ENCODE measurements at places on chromosomes 11 and 22. TPM values are rescaled to one million over a fixed set of nuclear protein-coding genes. Genes with fewer than 3 reads are reported as not detected.
A peak's percentile ranks its signal among the peaks of the same experiment; 100 is the strongest.

SYNGR1 gene
- 19.7 TPM for total RNA-seq

PRR33 gene
- total RNA-seq: not detected

CTSW gene
- 0.18 TPM for total RNA-seq

- DNase-seq: no peak
Measured at GRCh38 chr11:16921019-16921418, 93.2 kb downstream of the PLEKHA7 start.

GRCh38 chr11:116641561-116642045 lies 131.2 kb downstream of the BUD13 start:
- no peak for DNase-seq

- no peak for DNase-seq
Measured at GRCh38 chr11:16158426-16158994, 197.8 kb downstream of the SOX6 start.

- DNase-seq: no peak
Measured at GRCh38 chr11:114764563-114764962, 86.2 kb downstream of the NXPE2 start.

GRCh38 chr22:49535527-49536125 lies 292.0 kb downstream of the BRD1 start:
- DNase-seq: no peak

DNA sequence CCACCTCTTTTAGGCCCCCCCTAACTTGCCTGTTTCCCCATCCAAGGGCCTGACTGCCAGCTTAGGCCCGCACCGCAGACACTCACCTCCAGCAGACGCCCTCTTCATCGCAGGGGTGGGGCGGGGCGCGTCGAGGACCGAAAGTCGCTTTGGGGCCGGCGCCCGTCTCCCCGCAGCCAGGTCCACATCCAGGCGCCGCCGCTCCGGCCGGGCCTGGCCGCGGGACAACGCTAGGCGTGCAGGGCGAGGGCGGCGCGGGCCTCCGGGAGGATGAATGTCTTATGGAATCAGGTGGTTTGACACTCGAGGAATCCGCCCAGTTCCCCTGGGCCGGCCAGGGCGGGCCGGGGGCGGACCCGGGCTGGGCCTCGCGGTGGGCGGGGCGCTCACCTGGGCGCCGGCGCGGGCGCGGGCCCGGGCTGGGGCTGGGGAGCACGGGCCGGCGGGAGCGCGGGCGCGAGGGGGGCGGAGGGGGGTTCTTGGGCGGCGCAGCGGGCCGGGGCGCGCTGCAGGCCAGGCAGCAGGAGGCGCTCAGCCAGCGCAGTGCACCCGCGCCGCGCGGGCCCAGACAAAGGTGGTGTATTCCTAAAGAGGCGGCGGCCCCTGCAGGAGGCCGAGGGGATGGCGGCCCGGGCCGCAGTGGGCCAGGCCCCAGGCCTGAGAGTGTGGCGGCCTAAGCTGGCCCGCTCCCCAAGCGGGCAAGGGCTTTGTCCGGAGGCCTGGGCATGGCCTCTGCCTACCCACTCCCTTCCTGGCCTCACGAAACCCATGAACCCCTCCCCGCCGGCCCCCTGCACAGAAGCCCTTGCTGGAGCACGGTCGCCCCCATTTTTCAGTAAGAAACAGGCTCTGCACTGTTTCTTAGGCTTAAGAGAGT lies 177.6 kb downstream of the IGLL1 start:
- peak; percentile 19 for DNase-seq

DNA sequence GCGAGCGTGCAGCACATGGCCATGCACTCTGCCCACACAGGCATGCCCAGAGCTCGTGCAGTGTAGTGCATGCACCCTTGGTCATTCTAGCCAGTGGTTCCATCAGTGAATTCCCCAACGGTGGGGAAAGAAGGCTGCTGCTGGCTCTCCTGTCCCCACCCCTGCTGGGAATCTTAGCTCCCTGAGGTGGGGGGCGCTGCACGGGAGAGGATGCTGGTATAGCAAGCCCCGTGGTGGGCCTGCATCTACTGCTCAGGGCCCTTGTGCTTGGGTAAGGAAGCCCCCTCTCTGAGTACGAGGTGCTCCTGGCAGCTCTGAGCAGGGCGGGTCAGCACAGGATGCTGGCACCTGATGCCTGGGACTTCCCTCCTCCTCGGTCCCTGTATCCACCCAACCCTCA lies 18.5 kb upstream of the BAIAP2L2 start:
- no peak for DNase-seq

- DNase-seq: peak; percentile 53
Measured at GRCh38 chr11:63683133-63683991, 2.1 kb downstream of the RTN3 start.

- DNase-seq: no peak
Measured at GRCh38 chr22:39994566-39995392, at the start of gene FAM83F. Gene FAM83F (plus strand): TSS chr22:39994954. CDS start chr22:39995043, 89 bp downstream.

DNA sequence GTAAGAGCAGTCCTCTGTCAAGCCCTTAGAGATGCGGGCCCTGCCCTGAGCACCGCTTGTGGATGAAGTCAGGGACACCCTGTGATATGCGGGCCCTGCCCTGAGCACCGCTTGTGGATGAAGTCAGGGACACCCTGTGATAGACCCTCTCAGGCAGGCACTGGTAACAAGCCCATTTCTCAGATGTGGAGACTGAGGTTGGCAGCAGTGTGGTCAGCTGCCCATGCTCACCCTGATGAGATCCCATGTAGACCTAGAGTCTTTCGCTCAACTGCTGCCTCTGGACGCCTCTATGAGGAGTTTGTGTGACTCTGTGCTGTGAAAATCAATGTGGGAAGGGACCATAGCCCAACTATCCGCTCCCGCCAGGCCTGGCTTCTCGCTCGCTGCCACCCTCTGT lies 58.8 kb upstream of the FADD start:
- no peak for DNase-seq

Measured in IMR-90 (cell line).